ENCODE measurements at places on chromosomes 3 and 15. TPM values are rescaled to one million over a fixed set of nuclear protein-coding genes. Genes with fewer than 3 reads are reported as not detected.

LMAN1L gene
- total RNA-seq: 0.91 TPM

GRCh38 chr15:89412905-89413411 lies 78.3 kb upstream of the POLG start:
- DNase-seq: no peak

DNA sequence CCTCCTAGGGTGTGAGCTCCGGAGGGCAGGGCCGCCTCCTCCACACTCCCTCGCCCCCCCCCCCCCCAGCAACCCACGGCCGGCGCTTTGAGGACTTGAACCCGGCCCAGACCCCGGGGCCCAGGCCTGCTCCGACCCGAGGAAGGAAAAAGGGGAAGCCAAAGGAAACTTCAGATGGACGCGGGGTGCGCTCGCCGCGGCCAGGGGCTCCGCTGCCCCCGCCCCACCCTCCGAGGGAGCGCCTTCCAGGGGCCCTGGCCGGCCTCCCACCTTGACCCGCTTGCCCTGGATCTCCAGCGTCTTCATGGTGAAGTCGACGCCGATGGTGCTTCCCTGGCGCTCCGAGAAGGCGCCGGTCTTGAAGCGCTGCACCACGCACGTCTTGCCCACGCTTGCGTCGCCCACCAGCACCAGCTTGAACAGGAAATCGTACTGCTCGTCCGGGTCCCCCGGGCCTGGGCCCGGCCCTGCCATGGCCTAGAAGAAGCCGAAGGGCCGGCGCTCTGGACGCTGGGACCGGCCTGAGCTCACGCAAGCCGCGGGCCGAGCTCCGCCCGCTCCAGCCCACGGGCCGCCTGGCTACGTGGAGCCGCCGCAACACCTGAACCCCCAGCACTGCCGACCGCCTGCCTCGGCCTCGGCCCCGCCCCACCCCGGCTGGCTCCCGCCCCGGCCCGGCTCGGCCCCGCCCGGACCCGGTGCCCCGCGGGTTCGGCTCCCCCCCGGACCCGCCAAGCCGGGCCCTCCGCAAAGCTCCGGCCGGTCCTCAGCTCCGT lies 400 bp downstream of the RAB43 start:
- no peak for DNase-seq

- DNase-seq: peak; percentile 80
Measured at GRCh38 chr3:24829011-24829581, 334.4 kb upstream of the THRB start.

DNA sequence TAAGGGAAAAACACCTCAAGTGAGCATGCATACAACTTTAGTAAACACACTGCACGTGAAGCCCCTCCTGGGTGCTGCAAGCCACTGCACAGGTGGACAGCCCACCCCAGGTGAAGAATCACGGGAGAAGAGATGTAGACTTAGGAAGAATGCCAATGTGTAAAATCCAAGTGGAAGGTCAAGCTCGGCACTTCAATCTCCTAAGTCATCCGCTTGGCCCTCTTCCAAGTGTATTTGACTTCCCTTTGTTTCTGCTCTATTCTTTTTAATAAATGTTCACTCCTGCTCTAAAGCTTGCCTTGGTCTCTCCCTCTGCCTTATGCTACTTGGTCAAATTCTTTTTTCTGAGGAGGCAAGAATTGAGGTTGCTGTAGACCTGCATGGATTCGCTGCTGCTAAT lies 316.6 kb downstream of the EDEM1 start:
- DNase-seq: no peak

GRCh38 chr15:73295630-73296286 lies 73.0 kb downstream of the HCN4 start:
- DNase-seq: no peak

DNA sequence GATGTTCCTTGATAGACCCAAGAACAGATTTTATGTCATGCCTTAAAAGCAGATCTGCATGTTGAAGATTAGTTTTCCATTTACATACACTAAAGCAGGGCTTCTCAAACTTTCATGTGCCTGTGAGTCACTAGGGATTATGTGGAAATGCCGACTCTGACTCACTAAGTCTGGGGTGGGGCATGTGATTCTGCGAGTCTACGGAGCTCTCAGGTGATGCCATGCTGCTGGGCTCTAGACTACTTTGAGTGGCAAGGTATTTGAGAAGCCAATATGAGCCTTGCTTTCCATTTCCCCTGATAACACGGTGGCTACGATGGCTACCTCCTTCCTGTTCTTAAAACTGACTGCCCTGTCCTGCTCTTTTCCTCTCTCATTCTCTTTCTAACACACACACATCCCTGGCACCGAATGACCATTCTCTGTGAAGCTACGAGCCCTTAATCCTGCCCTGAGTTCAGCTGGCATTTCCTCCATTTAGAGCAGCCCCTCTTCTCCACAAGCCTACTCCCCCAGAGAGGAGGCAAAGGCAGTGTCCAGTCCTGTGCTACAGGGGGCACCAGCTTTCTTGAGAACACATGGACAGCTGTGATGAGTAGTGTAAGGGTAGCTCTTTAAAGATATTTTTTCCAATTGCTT lies 39.7 kb upstream of the PYGO1 start:
- DNase-seq: no peak

DNA sequence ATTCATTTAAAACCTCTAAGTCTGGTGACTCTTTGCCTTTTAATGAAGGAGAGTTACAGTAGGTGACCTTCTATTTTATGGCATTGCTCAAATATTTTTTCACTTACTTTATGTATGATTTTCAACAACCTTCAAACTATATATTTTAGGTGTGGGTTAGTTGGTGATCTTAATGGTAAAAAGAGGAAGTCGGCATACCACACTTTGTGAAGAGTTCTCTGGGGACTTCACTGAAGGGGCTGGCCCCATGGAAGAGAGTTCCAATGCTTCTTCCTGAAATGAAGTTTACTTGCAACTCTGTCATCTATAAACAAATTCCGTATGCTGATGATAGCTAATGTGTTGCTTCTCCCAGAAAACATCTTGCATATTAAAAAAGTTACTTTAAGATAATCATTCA lies 647.0 kb upstream of the SGO1 start:
- no peak for DNase-seq

DNA sequence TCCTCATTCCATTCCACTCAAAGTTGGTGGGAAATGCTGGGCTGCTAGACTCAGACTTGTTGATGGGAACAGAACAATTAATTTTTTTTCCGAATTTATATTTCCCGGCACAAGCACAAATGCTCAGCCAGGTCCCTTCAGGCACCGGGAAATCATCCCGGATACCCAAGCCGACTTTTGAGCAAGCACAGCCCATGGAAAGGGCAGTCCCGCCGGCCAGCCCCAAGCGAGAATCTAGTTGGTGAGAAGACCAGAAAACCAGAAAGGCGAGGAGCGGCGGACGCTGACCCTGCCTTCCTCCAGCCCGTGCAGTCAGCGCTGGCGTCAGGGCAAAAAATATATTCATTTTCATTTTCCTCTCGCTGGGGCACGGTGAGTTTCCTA lies 763 bp upstream of the ZIC4 start:
- DNase-seq: no peak

DNA sequence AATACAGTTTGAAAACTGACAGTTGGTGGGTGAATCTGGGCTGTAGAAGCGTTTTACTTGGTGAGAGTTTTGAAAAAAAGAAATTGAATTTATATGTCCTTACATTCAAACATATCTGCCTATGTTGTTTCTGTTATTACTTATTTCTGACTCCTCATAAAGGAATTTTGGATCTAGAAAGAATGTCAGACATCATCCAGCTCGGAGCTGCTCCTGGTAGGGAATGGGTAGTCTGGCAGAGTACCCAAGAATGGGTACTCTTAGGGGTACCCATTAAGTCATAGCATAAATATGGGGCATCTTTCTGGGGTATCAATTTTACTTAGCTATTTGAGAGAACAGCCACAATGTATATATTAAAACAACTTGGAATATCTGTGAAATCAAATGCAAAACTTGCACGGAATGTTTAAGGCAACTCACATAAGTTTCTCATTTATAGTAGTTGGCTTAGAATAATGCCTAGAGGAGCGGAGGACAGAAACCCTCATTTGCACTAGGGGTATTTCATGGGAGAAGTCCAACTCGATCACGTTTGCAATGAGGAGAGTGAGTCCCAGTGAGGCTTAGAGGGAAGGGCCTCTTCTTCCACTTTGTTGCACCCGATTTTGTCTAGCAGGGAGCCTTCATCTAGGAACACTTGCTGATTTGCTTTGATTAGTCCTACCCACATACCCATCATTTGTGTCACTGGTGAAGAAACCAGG lies 2.4 kb upstream of the LARP6 start:
- DNase-seq: no peak

DNA sequence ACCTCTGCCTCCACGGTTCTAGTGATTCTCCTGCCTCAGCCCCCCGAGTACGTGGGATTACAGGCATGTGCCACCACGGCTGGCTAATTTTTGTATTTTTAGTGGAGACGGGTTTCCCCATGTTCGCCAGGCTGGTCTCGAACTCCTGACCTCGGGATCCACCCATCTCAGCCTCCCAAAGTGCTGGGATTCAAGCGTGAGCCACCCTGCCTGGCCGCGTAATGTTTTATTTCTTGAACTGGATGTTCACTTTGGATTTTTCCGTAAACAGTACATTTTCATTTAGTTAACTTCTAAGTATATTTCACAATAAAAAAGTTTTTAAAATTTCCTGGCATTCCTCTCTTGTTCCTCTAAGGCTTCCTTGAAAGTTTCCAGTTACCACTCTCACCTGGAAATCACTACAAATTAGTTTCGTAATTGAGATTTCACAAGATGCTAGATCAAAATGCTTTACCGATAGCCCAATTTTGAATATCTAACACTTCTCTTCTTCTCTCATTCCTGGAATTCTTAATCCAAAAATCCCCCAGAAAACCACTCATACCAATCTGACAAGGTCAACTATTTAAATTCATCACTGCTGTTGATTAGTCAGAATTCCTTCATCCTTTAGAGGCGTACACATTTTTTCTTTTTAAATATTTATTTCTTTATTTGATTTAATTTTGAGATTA lies 44.7 kb upstream of the INO80 start:
- no peak for DNase-seq

DNA sequence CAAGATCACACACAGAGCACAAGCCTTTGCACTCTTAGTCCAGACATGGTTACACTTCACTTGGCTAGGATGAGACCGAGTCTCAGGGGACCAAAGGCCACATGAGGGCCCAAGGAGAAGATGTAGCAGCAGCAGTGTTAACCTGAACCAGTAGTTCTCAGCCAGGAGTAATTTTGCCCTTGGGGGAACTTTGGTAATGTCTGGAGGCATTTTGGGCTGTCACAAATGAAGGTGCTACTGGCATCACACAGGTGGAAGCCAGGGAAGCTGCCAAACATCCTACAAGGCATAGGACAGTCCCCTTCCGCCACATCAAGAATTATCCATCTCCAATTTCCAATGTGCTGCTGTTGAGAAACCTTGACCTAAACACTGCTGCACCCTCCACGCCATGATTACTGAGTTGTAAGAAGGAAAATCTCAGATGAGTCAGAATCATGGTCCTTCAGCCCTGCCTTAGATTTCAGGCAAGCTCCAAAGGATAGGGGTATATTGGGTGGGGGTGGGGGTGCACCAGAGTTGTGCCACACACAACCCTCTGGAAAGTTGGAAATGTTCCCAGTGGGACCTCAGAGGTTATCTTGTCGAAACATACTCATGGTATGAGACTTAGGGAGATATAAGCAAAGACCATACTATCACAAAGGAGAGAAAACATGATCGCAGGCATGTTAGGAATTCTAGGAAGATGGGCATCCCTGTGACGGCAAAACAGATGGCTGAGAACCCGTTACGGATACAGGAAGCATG lies 36.2 kb downstream of the SEMA5B start:
- no peak for DNase-seq

ROPN1B gene
- 2.3 TPM for total RNA-seq

GRCh38 chr15:66953523-66954229 lies 111.7 kb upstream of the SMAD3 start:
- DNase-seq: no peak

DNA sequence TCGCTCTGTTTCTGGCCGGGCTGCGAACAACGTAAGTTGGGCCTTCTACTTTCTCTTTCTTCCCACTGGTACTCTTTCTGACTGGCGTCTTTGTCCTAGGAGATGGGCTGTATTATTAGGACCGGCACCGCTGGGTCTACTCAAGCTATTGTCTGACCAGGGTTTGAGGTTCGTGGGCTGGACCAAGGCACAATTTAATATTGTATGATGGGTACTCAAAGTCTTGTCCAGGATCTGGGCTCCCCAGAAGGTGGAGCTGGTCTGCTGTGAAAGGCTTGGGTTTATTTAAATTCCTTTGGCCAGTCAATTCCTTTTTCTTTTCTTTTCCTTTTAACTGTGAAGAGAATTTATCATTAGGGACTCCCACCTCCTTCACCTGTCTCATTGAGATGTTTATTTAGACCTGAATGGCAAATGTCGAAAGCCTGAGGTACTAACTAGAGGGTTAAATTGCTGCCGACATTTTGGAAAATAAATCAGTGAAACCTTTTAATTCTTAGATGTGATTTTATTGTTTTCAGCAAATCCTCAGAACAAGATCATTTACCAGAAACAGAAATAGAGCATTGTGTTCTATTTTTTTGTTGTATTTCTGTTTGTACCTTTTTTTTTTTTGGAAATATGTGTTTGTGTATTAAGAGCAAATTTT lies 410 bp downstream of the LRRC49 start:
- DNase-seq: peak; percentile 54

- DNase-seq: no peak
Measured at GRCh38 chr3:71598292-71598691, 14.8 kb upstream of the FOXP1 start.
